ENCODE measurements at places on chromosomes 6 and 20. TPM values are rescaled to one million over a fixed set of nuclear protein-coding genes. Genes with fewer than 3 reads are reported as not detected.

- DNase-seq = no peak
Measured at GRCh38 chr6:380234-381218, 11.0 kb upstream of the IRF4 start.

Gene SLPI
- not detected for total RNA-seq

Gene RIOK1
- total RNA-seq = 11.8 TPM

Gene C4A
- total RNA-seq = 0.44 TPM

Gene TREM1
- not detected for total RNA-seq

DNA sequence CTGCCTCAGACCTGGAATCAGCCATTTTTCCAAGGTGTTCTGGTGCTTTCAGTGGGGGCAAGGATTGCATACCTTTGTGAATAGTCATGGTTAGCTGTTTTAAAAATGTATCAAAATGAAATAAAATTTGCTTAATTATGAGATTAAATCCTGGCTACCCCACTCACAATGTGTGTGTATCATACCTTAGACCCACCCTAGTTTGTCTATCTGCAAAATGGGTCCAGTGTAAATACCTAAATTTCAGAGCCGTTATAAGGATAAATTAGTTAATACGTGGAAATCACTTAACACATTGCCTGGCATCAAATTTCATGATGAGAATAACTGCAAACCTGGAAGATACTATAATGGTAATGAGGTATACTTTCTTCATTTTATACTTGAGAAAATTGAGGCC lies 3.0 kb upstream of the ZNF311 start:
- no peak for DNase-seq
